ENCODE measurements at places on chromosomes 1 and 21.

- H3K27me3 ChIP-seq: no peaks in the 10 kb centered on the region
- peaks cover 3% of the 10 kb centered on the region for H3K36me3 ChIP-seq
- no peak for DNase-seq
- H3K4me1 ChIP-seq: peaks cover 22% of the 10 kb centered on the region
Observed at GRCh38 chr1:185672719-185673360, 61.4 kb upstream of the HMCN1 start.

GRCh38 chr1:64986903-64987871 lies 20.8 kb upstream of the JAK1 start:
- no peak for DNase-seq
- no peaks in the 10 kb centered on the region for H3K27me3 ChIP-seq
- peaks cover 2% of the 10 kb centered on the region for H3K4me1 ChIP-seq
- H3K27ac ChIP-seq: no peak overlapping the region

GRCh38 chr1:11484321-11484655 lies 5.3 kb downstream of the DISP3 start:
- no peak for DNase-seq
- H3K4me3 ChIP-seq: no peak overlapping the region
- peaks cover 27% of the 10 kb centered on the region for H3K27me3 ChIP-seq
- peaks cover 8% of the 10 kb centered on the region for H3K4me1 ChIP-seq
- H3K36me3 ChIP-seq: no peaks in the 10 kb centered on the region

DNA sequence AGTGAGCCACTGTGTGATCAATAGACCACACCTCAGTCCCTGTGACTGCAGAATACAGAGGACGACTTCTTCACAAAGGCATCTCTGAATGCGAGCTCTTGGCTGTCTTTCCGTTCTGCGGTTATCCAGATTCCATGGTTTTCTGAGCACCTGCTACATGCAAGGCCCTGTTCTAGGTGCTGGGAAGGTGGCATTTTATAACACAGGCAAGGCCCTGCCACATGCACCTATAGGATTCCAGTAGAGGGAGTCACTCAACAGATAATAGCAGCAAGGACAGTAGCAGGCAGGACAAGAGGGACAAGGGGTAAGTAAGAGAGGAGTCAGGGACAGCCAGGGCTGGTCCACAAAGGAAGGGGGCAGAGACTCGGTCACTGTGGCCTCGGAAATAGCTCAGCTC lies 9.0 kb downstream of the URB1 start:
- H3K27me3 ChIP-seq: no peaks in the 10 kb centered on the region
- H3K4me1 ChIP-seq: peaks cover 8% of the 10 kb centered on the region
- H3K4me3 ChIP-seq: no peak overlapping the region
- H3K27ac ChIP-seq: no peak overlapping the region
- peaks cover 40% of the 10 kb centered on the region for H3K36me3 ChIP-seq

GRCh38 chr1:33005117-33005837 lies 31.4 kb downstream of the AK2 start:
- no peak overlapping the region for H3K27ac ChIP-seq
- peaks cover 50% of the 10 kb centered on the region for H3K36me3 ChIP-seq
- DNase-seq: no peak
- H3K4me1 ChIP-seq: peaks cover 26% of the 10 kb centered on the region
- no peaks in the 10 kb centered on the region for H3K27me3 ChIP-seq
